RPMI7951 (cell line): ENCODE measurements at places on chromosomes 1 and 21. TPM values are rescaled to one million over a fixed set of nuclear protein-coding genes. Genes with fewer than 3 reads are reported as not detected.

TMEM269 gene
- total RNA-seq: not detected in 2 replicates

SLC5A9 gene
- total RNA-seq: not detected in 2 replicates

RIPPLY3 gene
- not detected in 2 replicates for total RNA-seq

DNA sequence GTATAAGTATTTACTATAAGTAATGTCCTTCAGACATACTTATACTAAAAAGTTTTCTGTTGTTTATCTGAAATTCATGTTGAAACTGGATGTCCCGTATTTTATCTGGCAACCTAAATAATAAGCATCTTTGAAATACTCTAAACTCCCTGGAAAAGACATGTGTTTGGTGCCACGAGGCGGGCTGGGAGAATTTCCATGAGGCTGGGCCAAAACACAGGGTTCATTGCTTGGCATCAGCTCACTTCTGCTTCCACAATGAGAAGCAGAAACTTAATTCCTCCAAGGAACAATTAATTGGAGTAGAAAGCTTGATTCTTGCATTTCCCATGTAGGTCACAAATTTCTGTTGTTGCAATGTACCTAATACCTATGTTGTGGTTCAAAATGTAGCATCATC is 110.2 kb downstream of the PSMG1 start:
- no peak for DNase-seq

- no peak for DNase-seq
These were observed 37.6 kb upstream of the GALNT2 start for GRCh38 chr1:230029244-230029941.

GRCh38 chr1:39333296-39333695 is 128.8 kb downstream of the MACF1 start:
- no peak for DNase-seq

CCNL2 gene
- total RNA-seq: 62.8 and 66.2 TPM in 2 replicates

DNA sequence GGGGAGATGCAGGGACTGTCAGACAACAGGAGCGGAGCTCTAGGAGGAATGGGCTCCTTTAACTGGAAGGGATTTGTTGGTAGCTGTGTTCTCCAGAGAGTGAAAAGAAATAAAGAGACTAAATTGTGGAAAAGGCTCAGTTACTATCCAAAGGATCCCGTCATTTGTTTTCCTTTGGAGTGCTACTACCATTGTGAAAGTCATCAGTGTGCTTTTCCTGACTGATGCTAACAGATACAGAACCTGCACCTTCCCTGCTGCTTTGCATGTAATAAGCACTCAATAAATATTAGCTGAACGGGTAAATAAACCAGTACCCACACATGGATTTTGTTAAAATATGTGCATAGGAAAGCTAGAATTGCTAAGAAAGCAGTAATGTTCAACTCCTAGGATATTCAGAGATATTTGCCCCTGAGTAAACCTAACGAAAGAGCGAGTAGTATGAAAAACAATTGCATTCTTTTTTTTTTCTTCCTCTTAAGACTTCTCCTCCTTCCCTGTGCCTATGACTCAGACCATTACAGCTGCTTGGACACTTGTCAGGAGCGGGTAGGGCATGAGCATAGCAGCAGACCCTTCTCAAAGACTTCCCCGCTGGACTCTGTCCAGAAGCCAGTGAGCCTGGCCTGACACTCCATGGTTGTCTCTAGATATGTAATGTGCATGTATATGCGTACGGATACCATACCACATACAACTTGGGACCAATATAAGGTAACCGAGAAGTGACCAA is 41.7 kb downstream of the PTGFRN start:
- DNase-seq: peak; percentile 36

DNA sequence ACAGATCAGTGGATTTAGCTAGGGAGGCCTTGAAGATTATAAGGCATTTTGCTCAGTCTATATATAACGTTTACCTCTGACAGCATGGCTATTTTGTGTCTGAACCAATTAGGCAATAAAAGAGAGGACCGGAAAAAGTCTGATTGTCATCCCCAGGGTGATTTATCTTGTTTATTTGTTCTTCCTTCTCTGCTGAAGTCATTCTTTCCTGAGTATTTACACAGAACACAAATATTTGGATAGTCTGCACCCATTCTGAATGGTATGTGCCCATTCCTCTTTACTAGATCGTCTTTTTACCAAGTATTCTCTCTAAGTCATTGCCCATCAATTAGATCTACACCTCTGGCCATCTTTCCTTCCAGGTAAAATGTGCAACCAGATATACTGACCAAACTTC is 1602.9 kb downstream of the KCNT2 start:
- DNase-seq: no peak

DNA sequence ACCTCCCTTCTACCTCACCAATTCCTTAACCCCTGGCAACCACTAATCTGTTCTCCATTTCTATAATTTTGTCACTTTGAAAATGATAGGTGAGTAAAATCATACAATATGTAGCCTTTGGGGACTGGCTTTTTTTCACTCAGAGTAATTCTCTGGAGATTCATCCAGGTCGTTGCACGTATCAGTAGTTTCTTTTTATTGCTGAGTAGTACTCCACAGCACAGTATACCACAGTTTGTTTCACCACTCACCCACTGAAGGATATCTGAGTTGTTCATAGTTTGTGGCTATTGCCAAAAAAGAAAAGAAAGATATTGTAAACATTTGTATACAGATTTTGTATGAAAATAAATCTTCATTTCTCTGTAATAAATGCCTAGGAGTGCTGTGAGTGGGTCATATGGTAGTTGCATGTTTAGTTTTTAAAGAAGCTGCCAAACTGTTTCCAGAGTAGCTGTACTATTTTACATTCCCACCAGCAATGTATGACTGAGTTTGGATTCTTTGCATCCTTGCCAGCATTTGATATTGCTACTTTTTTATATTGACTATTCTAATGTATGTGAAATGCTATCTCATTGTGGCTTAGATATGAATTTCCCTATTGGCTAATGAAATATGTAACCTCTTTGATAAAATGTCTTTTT is 3.7 kb downstream of the CHD1L start:
- DNase-seq: no peak

GRCh38 chr1:219276049-219276738 is 102.5 kb downstream of the LYPLAL1 start:
- DNase-seq: peak; percentile 8

- no peak for DNase-seq
These were observed 8.1 kb downstream of the FOXD2 start for GRCh38 chr1:47445823-47446550.

GRCh38 chr1:5753549-5754421 is 238.4 kb downstream of the NPHP4 start:
- DNase-seq: no peak

AADACL4 gene
- not detected in 2 replicates for total RNA-seq

- DNase-seq: no peak
These were observed 16.9 kb downstream of the SELL start for GRCh38 chr1:169694304-169695075.

AMPD1 gene
- total RNA-seq: not detected in 2 replicates
